ENCODE measurements at places on chromosomes 4 and X.
A peak's percentile ranks its signal among the peaks of the same experiment; 100 is the strongest.

- no peak for DNase-seq
Measured at GRCh38 chr4:183686461-183686860, 27.4 kb downstream of the TRAPPC11 start.

DNA sequence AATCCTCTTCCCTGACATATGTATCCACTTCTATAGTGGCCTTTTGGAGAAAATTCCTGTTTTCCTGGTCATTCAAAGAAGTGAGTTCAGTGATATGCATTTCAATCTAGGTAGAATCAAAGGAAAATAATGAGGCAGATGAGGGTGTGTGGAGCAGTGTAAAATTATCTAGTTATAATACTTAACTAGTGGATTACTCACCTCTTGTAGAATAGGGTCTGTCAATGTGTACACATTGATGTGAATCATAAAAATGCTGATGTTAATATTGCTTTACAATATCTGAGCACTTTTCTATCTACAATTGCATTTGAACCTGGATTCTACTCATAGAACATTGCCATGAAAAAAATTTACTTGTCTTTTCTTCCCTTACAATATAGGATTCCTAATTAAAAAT, 293.5 kb downstream of the GBA3 start:
- DNase-seq = no peak

GRCh38 chrX:120668357-120668756, 38.5 kb upstream of the C1GALT1C1 start:
- DNase-seq = no peak

DNA sequence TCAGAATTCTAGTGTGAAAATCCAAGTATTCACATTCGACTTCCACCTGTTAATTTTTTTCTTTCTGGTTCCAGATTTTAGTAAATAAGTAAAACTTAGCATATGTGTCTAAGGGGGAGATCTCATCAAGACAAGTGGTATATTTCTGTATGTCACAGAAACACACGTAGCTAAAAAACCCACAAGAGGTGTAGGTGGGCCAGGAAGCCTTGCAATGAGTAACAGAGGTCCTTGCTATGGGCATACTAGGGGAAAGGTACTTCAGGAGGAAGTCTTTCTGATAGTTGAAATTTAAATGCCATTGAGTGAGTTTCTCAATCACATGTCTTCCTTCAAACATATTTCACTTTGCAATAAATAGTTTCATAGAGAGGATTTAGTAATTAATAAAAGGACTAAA, 315.8 kb downstream of the MID1IP1 start:
- DNase-seq = no peak

- no peak for DNase-seq
Measured at GRCh38 chr4:47040828-47041227, 9.5 kb downstream of the GABRB1 start.

DNA sequence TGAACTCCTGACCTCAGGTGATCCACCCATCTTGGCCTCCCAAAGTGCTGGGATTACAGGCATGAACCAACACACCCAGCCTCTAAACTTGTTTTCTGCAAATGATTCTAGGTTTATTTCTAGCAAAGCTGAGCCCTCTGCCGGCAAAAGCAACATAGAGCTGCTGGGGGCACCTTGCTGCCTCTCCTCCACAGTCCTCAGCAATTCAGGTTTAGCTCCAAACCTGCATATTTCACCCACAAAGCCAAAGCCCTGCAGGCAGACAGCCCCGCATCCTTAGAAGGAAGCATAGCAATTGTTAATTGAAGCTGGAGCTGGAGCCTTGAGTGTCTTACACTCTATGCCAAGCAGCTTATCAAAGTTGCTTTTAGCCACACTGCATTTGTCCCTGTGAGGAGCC, 24.9 kb upstream of the OCIAD2 start:
- no peak for DNase-seq

DNA sequence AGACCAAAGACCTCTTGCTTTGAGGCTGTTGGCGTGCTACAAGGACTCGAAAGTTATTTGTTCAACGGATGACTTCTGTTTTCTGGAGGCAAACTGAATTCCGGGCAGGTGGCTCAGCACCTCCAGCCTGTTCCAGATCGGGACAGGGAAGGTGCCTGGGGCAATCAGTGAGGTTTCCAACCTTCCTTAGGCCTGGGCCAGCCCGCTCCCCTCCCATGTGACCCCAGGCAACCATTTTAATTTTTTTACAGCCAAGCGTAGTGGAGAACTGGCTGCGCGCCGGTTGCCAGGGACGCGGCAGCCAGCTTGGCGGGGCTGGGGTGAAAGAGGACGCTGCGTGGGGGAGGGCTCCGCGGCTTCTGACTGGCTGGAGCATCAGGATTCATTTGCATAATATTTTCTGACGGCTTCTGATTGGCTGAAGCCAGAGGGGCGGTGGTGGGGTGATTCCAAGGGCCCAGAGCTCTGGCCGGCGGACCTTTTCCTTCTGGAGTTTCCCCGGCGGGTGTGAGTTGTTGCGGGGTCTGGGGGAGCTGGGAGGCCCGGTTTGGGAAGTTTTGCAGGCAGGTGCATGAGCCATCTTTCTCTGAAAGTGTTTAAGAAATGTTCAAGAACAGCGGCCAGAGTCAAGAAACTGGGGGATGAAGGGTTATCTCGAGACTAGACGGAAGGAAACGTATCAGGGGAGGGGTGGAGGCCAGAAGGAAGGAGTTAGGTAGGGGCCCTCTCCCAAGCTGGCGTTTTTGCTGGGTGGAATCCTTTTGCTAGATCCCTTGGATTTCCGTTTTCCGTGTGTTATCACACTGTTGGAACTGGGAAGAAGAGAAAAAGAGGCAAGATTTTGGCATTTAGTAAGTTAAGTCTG, at the start of gene MID1IP1:
MID1IP1 (plus strand) TSS at position 479 of the 865 bp plus-strand sequence. CDS start 3,488 bp downstream, outside the sequence.
- peak; percentile 76 for DNase-seq

- DNase-seq = no peak
Measured at GRCh38 chr4:169060391-169061091, 50.5 kb upstream of the CBR4 start.

- no peak for DNase-seq
Measured at GRCh38 chr4:71366766-71367165, 27.9 kb downstream of the SLC4A4 start.

DNA sequence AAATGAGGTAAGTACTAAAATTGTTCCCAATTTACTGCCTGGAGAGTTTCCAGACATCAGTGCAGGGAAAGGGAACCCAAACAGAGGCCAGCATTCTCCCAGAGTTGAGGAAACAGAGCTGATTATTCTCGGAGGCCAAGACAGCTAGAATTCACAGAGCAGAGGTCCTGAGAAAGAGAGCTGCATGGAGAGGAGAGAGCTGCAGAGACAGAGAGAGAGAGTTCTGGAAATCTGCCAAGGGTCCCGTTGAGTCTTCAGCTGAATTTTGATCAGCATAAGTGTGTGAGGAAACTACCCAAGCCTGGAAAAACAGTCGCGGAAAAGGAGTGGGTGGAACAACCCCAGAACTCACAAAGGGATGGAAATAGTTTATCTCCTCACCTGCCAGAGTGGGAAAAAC, 43.8 kb upstream of the GPR173 start:
- DNase-seq = no peak

DNA sequence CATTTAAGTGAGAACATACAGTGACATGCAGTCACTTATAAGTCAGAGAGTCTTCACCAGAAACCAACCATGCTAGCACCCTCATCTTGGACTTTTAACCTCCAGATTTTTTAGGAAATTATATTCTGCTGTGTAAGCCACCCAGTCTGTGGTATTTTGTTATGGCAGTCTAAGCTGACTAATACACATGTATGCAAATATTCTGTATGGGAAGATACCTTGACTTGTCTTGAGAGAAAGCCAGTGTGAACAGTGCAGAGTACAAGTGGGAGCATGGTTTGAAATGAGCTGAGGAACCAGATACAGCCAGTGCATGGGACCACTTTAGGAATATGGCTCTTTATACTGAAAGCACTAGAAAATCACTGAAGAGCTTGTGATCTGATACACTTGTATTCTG, 110.4 kb upstream of the MAP9 start:
- DNase-seq = no peak

DNA sequence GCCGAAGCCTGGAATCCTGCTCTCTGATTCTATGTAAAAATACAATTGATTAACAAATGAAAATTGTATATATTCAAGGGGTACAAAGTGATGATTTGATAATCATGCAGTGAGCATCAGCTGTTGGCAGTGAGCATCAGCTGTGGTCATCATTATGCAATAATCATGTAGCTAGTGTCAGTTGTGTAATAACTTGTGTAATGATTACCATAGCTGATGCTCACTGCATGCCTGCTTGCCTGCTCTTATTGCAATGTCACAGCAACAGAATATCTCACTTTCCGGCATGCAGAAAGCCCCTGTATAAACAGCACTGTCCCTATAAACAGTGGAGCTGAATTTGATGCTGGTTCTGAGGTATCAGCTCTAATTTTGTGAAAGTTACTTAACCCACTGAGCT, 46.8 kb downstream of the SULT1B1 start:
- DNase-seq = no peak

GRCh38 chr4:77052352-77052751, 23.4 kb downstream of the CCNI start:
- peak; percentile 71 for DNase-seq

DNA sequence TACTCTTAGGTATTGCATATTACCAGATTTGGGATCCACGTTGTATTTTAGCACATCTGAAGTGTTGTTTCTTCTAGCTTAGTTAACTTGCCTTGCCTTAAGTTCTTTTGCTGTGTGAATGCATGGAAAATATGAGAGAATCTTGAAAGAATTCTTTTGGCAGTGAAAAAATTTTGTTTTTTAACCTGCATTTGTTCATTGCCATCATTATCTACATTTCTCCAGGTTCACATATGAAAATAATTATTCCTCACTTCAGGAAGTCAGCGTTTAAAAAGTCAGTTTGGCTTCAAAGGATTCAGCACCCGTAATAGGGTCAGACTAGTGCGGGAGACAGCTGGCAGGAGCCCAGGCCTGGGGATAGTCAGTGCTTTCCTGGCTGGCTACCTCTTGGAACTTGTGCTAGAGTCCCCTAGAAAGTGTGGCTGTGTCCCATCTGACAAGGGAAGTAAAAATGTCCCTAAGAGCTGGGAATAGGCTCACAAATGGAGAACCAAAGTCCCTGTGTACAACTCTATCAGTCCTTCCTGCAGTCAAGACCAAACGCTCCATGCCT, 251.9 kb upstream of the KLF3 start:
- no peak for DNase-seq

DNA sequence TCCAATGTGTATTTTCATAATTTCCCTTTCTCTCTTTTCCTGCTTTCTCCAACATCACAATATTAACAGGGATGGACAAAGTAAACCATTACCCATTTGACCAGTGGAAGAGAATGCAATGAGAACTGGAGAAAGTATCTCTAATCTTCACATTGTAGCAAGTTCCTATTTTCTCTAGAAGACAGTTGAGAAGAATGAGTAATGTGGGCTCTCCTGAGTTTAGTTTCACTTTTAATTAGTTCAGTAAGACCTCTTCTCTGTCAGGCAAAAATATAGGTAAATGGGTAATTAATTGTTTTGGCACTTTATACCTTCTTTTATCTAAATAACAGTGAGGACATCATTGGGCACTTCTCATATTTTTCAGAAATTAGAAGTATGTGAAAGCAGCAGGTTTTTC, 602.0 kb downstream of the GLUD2 start:
- DNase-seq = no peak

DNA sequence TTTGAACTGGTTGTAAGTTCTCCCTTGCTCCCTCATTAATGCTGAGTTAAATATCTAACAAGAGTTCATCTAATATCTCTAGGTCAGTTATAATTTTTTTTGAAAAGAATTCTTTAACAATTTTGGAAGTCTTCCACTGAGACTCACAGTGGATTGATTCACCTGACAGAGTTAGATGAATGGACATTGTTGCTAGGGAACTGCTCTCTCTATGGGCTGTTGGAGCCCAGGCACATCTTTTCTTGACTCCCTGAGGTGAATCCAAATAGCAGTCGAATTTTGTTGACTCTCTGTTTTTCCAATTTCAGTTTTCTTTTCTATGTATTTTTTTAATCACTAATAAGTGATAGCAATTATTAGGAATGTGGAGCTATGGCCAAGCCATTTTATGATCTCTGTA, 996.1 kb upstream of the PABPC4L start:
- DNase-seq = no peak

- DNase-seq = no peak
Measured at GRCh38 chr4:135365065-135365464, 1163.5 kb upstream of the PABPC4L start.

- DNase-seq = no peak
Measured at GRCh38 chr4:122360754-122361153, 18.1 kb upstream of the ADAD1 start.

DNA sequence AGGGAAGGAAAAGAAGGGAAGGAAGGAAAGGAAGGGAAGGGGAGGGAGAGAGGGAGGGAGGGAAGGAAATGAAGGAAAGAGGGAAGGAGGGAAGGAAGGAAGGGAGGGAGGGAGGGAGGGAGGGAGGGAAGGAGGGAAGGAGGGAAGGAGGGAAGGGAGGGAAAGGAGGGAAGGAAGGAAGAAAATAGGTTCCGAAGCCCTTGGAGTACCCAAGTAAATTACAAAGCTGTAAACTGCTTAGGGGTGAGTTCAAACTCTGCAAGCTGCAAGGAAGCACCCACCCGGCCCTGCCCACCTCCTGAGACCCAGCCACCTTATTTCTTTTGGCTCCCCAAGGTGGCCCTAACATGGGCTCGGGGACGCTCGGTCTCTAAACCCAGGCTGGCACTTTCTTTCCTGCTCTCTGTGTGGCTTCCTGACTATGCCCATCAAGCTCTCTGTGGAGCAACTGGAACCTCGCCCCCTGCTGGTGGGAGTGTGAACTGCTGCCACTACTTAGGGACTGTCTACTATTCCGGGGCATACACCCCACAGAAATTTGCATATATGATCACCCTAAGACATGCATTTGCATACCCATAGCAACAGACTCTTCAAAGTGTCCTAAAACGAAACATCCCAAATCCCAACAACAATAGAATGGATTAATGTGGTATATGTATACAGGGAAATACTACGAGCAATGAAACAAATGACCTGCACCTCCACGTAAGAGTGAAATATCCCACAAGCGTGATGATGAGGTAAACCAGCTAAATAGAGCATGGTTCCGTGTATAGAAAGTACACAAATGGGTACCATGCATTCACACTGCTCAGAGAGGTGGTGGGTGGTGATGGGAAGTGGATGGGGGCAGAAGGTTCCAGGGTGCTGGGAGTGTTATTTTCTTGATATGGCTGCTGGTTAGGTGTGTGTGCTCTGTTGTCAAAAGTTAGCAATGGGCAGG, 151.7 kb upstream of the TBL1X start:
- DNase-seq = peak; percentile 89

GRCh38 chr4:5964030-5964429, 54.2 kb downstream of the C4orf50 start:
- no peak for DNase-seq

DNA sequence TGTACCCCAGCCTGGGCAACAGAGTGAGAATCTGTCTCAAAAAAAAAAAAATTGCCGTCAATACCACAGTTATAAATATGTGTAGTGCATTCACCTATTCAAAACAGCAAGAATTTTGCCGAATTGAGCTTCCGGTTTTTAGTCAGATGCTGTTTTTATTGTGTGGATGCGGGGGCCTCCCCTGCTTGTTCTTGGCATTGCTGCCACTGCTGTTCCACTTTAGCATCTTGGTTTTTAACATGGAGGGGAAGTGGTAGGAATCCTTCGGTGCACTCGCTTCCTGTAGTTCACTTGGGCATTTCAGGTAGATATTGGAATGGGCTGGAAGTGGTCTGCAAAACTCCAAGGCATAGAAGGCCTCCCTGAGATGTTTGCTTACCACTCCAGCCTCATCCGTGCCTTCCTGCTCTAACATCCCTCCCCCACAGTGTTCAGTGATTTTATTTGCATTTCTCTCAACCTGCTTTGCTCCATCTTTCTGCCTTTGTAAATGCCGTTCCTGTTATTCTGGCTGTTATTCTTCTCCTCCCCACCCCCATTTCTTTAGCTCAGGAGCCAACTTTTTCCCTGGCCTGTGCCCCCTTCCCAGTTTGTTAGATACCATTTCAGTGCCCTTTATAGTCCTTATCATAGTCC, 25.5 kb downstream of the MOB1B start:
- DNase-seq = no peak

- DNase-seq = no peak
Measured at GRCh38 chr4:65019775-65020174, 610.5 kb upstream of the TECRL start.

Data from activated CD8-positive, alpha-beta memory T cell treated with anti-CD3 and anti-CD28 coated beads, Interleukin-2, amount 50 U/mL, for 48 hours (primary cell).